Natural killer cell (primary cell): ENCODE measurements at places on chromosomes 12 and 14. TPM values are rescaled to one million over a fixed set of nuclear protein-coding genes. Genes with fewer than 3 reads are reported as not detected.
A peak's percentile ranks its signal among the peaks of the same experiment; 100 is the strongest.

- no peak overlapping the region for H3K4me3 ChIP-seq
- H3K36me3 ChIP-seq, result no peaks in the 10 kb centered on the region
- H3K27ac ChIP-seq, result no peak overlapping the region
- DNase-seq, result no peak
These were observed 13.5 kb downstream of the ATP2B1 start for GRCh38 chr12:89695100-89695499.

The CCDC38 gene
- 1.2 TPM for total RNA-seq

DNA sequence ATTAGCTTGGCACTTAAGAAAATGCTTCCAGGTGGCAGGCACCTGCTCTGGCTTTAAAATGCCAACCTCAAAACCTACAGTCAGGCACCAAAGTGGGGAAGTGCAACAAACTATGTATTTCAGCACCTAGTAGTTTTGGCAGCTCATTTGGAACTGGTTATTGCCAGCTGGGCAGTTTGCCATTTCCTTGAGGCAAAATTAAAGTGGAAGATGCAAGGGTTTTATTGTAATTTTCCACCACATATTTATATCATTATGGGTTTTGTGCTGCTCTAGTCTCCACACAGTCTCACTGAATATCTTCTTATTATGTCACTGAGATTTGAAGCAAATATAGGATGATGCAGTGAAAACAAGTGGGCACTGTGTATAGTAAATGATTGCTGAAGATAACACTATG is 117.0 kb downstream of the PRKD1 start:
- no peak overlapping the region for H3K4me3 ChIP-seq
- DNase-seq, result no peak
- no peaks in the 10 kb centered on the region for H3K4me1 ChIP-seq
- H3K36me3 ChIP-seq, result no peaks in the 10 kb centered on the region
- H3K27me3 ChIP-seq, result no peaks in the 10 kb centered on the region

- H3K36me3 ChIP-seq, result no peaks in the 10 kb centered on the region
- H3K4me1 ChIP-seq, result no peaks in the 10 kb centered on the region
- H3K27ac ChIP-seq, result no peak overlapping the region
- peaks cover under 1% of the 10 kb centered on the region for H3K27me3 ChIP-seq
These were observed 71.2 kb downstream of the KCNK13 start for GRCh38 chr14:90132821-90133570.

- H3K27ac ChIP-seq, result no peak overlapping the region
- DNase-seq, result no peak
- no peak overlapping the region for H3K4me3 ChIP-seq
- no peaks in the 10 kb centered on the region for H3K27me3 ChIP-seq
- no peaks in the 10 kb centered on the region for H3K4me1 ChIP-seq
These were observed 685.0 kb downstream of the TMEM121 start for GRCh38 chr14:106211334-106211900.

The NRL gene
- 0.78 TPM for total RNA-seq

- DNase-seq, result peak; percentile 33
- H3K27me3 ChIP-seq, result no peaks in the 10 kb centered on the region
- no peak overlapping the region for H3K27ac ChIP-seq
- peaks cover 3% of the 10 kb centered on the region for H3K4me1 ChIP-seq
These were observed 31.1 kb downstream of the CCDC177 start for GRCh38 chr14:69543341-69544115.

The C14orf132 gene
- 0.07 TPM for total RNA-seq

DNA sequence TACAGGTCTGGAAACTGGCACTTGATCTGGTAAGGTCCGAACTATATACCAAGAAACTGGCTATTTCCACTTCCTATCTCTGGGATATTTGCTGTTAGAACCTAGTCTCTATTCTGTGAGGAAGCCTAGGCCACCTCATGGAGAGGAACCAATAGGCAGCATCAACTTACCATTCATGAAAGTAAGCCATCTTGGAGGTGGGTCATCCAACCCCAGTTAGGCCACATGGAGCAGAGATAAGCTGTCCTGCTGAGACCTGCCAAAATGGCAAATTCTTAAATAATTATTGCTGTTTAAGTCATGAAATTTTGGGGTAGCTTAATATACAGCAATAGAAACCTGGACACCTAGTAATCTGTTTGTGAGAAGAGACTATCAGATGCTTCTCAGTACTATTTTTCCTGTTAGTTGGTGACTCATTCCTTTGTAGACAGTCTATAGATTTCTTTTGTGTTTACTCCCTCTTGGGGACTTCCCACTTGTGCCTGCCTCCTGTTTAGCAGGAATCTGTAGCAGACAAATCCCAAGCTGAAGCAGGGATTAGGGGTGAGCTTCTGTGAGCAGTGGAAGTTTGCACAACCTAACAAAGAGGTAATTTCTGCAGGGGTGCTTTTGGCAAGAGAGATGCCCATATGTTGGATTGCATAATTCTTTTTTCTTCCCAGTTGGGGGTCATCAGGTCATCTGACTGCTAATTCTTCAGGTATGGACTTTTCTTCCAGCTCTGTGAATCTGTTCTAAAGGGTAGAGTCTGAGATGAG is 136.8 kb downstream of the IGF1 start:
- H3K36me3 ChIP-seq, result no peaks in the 10 kb centered on the region
- H3K27ac ChIP-seq, result no peak overlapping the region
- DNase-seq, result no peak
- H3K27me3 ChIP-seq, result no peaks in the 10 kb centered on the region
- H3K4me1 ChIP-seq, result no peaks in the 10 kb centered on the region
- H3K4me3 ChIP-seq, result no peak overlapping the region

The PALS1 gene
- total RNA-seq, result 6.5 TPM

DNA sequence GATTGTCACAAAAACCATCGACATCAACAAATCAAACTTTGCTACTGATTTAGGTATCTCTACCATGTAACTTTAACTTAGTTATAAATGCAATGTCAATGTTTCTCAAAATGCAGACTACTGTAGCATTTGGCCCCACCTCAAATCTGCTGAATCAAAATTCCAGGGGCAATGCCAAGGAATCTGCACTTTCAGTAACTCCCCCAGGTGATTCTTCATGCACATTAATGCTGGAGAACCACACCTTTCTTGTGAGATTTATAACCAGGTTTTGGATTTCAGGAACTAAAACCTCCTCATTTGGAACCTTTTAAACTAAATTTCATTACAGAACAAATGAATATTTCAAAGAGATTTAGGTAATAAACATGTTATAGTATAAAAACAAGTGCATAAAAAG is 4.9 kb downstream of the ATP2B1 start:
- H3K36me3 ChIP-seq, result no peaks in the 10 kb centered on the region
- no peak overlapping the region for H3K4me3 ChIP-seq
- H3K27me3 ChIP-seq, result no peaks in the 10 kb centered on the region
- H3K27ac ChIP-seq, result no peak overlapping the region
- DNase-seq, result no peak

GRCh38 chr12:54035568-54036264 is 2.9 kb downstream of the HOXC5 start:
- no peak for DNase-seq
- no peaks in the 10 kb centered on the region for H3K36me3 ChIP-seq
- H3K27ac ChIP-seq, result no peak overlapping the region
- peaks cover 26% of the 10 kb centered on the region for H3K4me1 ChIP-seq
- peaks cover 85% of the 10 kb centered on the region for H3K27me3 ChIP-seq
